ENCODE measurements at places on chromosomes 4 and X.
A peak's percentile ranks its signal among the peaks of the same experiment; 100 is the strongest.

DNA sequence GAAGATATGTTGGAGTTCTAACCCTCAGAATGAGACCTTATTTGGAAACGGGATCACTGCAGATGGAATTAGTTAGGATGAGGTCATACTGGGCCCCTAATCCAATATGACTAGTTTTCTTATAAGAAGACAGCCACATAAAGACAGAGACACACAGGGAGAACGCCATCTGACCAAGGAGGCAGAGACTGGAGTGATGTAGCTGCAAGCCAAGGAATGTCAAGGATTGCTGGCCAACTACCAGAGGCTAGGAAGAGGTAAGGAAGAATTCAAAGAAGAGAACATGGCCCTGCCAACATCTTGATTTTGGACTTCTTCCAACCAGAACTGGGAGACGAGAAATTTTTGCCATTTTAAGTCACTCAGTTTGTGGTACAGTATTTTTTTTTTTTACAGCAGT, 152.8 kb upstream of the DIPK2B start:
- DNase-seq = peak; percentile 72

- DNase-seq = no peak
Measured at GRCh38 chr4:160141206-160141605, 1038.3 kb downstream of the RAPGEF2 start.

- DNase-seq = no peak
Measured at GRCh38 chr4:157389741-157390140, 169.2 kb downstream of the GRIA2 start.

GRCh38 chr4:117400039-117400835, 314.9 kb upstream of the TRAM1L1 start:
- peak; percentile 82 for DNase-seq

- DNase-seq = peak; percentile 47
Measured at GRCh38 chr4:22434895-22435294, 81.0 kb downstream of the ADGRA3 start.

DNA sequence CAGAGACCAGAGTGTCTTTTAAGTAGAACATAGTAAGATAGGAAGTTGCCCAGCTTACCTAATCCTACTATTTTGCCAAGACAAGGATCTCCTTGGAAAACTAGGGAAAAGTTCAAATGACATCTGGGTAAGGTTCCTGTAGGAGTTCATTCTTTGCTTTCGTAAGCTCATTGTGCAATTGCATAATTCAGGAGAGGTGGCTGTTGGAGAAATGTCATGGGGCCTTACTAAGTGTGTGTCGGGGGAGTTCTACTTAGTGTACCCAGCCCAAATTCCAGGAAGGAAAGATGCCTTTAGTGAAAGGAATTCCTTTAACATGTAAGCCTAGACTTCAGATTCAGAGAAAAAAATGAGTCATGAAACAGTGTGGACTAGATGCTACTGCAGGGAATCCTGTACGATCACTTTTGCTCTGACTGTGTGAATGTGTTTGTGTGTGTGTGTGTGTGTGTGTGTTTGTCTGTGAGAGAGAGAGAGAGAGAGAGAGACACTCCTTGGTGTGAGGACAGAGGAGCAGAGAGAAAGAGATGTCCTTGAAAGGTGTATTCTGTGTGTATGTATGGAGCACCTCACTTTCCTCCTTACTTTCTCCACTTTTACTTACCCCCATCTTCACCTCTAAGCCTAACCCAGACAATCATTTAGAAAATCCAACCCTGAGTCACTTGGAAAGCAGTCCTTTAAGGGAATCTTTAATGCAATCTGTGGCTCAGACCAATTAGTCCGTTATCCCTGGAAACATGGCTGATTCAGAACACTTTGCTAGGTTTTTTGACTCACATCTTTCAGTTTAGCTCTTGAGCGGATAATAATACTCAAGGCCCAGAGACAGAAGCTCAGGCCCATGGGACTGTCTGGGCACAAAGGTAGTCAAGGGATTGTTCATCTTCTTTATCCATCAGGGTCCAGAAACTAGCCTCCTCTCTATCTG, 114.5 kb upstream of the ACSL4 start:
- peak; percentile 93 for DNase-seq

DNA sequence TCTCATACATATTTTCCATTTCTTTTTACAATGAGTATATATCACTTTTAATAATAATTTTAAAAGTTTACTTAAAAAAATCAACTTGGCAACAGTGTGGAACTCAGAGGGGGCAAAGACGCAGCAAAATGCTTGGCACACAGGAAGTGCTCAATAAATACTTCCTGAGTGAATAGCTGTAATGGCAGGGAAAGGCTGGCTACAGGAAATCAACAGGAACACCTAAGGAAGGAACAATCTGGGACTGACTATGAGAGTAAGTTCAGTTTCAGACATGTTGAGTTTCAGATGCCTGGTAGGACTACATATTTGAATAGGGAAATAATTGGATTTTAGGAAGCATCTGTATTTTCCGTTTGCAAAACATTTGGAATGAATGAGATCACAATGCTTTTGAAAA, 137.6 kb downstream of the SCLT1 start:
- no peak for DNase-seq

DNA sequence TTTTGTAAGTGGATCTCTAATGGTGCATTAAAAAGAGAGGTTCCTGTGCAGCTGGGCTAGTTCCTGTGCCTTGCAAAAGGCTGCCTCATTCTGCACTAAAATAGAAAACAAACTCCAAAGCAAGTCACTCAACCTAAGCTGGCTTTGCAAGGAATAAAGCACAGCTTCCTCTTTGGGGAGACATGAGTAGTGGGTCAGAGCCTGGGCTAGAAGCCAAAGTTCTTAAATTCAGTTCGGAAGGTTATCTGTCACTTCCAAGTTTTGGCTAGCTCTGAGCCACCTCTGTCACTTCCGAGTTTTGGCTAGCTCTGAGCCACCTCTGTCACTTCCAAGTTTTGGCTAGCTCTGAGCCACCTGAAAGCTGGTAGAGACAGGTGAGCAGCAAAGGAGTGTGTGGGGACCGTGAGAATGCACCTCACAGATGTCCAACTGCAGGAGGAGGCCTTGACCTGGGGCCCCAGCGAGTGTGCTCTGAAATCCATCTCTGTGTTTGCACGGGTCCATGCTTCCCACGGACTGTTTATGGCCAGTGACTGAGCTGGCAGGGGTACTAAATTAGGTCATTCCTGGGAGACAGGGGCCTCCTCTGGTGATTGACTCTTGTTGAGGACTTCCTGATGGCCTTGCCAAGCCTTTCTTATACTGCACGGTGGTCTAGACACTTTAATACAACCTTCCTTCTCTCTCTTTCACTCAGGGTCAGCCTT, 36.4 kb upstream of the MAMLD1 start:
- DNase-seq = no peak

DNA sequence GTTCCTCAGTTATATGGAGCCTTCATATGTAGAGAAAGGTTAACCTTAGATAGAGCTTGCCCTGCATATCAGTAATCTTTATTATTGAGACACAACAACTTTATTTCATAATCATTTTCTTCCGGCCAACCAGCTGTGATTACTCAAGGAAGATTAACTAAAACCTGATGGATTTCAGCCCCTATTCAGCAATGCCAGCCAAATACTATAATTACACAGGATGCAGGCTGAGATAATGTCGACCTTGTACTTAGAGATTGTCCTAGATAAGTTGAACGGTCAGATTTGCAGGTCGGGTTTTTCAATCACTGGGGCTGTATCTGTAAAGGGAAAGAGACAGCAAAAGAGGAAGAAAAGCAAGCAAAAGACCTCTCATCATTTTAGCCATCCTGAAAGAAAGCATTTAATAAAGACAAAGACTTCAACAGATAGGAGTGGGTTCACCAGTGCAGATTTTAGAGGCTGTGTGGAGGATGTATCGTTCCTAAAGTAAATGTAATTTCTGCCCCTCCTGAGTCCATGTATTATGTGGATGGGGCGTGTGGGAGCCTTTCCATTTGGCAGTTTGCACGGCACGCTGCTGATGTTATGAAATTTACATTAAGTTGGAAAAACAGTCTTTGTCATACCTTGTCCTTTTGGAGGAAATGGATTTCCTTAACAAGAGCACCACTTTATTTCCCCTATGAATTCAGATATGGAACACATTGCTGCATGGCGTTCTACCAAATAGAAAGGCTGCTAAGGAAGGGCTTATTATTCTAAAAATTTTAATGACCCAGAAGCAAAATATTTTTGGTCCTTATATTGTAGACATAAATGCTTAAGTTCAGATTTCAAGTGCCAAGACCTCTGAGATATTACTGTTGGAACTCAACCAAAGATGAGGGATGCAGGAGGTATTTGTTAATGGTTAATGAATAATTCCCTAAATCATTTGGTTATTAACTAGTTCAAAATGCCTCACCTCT, 496.7 kb downstream of the SPRY1 start:
- peak; percentile 76 for DNase-seq

- peak; percentile 8 for DNase-seq
Measured at GRCh38 chrX:134898440-134898839, 92.4 kb upstream of the SMIM10 start.

DNA sequence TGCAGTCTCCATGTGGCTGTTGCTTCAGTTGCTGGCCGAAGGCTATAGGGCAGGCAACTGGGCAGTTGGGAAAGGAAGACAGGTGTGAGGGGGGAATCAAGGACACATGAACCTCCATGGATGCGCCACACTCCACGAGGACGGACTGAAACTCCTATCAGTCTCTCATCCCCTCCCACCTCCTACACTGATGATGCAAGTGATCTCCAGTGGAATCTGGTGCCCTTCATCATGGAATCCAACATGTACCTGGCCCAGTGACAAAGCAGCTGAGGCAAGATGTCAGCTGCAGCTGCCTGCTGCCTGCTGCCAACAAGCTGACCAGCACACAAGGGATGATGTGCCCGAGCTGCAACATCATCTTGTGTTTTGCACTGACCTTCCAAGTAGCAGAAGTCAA, 26.0 kb upstream of the MGST2 start:
- DNase-seq = no peak

- peak; percentile 94 for DNase-seq
Measured at GRCh38 chr4:165461159-165461821, 82.5 kb downstream of the CPE start.

DNA sequence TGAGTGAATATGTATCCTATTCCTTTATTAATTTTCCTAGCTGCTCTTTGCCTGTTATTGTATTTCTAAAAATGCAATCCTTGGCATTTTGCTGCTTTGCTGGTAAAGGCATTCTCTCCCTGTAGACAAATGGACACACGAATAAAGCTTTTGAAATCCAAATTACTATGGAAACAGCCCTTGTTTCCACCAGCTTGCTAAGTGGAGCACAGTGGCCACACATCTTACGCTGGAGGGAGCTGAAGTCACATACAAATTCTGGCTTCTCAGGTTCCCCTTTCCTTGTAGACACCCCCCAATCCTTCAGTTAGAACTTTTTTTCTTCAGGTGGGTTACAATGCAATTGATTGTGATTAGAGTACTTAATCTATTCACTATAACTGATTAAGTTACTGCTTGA, 66.2 kb downstream of the AGA start:
- DNase-seq = no peak

DNA sequence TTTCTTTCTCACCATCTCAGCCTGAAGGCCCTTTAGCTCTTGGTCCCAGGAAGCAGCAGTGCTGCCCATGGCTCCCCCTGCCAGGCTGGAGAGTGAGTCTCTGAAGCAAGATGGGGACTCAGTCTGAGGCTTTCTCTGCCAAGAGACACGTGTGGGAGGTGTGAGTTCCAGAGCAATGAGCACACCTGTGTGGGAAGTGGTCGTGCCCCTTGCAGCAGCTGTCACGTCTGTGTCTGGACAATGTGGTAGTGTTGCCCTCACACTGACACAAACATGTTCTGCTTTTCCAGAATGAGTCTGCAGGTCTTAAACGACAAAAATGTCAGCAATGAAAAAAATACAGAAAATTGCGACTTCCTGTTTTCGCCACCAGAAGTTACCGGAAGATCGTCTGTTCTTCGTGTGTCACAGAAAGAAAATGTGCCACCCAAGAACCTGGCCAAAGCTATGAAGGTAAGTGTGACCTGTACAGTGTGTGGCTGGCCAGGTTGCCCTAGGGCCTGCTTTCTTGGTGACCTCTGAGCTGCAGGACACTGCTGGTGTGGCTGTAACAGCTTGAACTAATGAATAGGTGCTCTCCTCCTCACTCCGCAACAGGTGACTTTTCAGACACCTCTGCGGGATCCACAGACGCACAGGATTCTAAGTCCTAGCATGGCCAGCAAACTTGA, 1.9 kb downstream of the TACC3 start:
- no peak for DNase-seq

DNA sequence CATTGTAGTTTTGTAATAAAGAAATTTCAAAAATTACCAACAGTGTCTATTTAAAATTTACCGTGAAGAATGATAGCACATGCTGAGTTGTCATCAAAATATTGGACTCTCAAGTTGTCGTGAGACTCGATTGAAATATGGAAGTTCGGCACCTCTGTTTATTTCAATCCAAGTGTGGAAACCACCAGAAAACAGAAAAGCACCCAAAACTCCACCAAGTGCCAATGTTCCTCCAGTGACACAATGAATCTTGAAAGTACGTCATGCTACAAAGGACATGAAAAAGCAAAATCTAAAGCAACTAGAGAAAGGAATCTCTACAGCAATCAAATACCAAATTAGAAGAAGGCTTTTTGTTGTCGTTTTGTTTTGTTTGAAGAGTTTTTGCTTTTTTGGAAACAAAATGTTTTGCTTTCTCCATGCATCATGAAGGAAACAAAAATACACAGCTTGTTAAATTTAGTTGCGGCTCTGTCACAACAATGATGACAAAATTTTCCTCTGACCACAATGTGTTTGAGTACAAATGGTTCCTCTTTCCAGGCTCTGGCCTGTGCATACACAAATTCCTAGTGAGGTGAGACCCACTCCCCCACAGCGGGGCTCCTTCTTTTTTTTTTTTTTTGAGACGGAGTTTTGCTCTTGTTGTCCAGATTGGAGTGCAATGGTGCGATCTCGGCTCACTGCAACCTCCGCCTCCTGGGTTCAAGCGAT, 9.6 kb upstream of the IL13RA1 start:
- DNase-seq = no peak

DNA sequence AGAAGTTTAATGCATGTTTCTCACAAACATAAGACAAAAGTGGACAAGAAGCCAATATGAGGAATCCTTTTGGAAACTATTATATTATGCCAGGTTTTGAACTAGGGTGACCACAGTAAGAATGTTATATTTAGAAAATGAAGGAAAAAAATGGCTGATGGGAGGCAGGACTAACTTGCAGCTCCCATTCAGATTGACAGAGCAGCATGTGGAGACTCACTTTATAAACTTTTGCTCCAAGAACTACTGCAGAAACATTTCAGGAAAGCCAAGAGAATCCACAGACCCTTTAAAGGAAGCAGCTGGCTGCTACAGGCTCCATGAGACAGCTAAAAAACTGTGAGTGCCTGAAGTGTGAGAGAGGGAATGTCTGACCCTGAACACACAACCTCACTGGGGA, 738.6 kb upstream of the GRIA3 start:
- no peak for DNase-seq

DNA sequence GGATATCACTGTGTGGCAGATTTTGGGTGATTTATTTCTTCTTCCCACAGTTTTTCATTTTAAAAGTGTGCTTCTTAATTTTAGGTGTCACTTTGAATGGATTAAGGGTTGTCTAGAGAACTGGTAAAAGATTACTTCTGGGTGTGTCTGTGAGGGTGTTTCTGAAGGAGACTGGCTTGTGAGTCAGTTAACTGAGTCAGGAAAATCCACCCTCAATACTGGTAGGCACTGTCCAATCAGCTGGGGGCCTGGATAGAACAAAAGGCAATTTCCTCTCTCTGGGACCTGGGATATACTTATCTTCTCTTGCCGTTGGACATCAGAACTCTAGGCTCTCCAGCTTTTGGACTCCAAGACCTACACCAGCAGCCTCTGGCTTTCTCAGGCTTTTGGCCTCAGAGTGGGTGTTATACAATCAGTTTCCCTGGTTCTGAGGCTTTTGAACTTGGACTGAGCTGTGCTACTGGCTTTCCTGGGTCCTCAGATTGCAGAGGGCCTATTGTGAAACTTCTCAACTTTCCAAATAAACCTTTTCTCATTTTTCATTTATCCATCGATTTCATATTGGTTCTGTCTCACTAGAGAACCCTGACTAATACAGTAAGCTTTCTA, 413.1 kb downstream of the GBA3 start:
- no peak for DNase-seq
